Stimulated activated CD8-positive, alpha-beta memory T cell treated with anti-CD3 and anti-CD28 coated beads, Interleukin-2, amount 100 ng/mL, for 1 hour (primary cell): ENCODE measurements at places on chromosomes 2 and 18.

DNA sequence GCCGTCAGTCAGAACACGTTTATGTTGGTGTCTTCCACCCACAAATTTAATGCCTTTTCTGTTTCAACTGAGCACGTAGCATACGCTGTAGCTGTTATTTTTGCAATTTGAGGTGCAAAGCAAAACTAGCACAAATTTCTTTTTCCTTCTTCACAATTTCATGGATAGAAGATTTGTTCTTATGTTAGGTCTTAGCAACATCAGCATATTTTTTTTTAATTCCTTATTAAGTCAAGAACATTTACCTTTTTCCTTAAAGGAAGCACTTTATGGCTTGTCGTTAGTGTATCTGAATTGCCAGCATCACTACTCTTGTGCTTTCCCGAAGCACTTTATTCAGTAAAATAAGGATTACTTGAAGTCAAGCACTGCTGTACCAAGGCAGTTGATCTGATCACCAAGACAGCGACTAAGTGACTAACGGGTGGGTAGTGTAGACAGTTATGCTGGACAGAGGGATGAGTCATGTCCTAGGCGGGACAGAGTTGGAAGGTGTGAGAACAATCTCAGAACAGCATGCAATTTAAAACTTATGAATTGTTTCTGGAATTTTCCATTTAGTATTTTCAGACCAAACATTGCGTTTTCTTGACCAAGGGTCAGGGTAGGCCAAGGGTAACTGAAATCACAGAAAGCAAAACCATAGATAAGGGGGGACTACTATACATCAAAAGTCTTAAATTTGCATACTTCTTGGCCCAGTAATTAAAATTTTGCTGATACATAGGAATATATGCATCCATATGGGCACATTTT is 13.3 kb downstream of the BABAM2 start:
- DNase-seq: no peak

DNA sequence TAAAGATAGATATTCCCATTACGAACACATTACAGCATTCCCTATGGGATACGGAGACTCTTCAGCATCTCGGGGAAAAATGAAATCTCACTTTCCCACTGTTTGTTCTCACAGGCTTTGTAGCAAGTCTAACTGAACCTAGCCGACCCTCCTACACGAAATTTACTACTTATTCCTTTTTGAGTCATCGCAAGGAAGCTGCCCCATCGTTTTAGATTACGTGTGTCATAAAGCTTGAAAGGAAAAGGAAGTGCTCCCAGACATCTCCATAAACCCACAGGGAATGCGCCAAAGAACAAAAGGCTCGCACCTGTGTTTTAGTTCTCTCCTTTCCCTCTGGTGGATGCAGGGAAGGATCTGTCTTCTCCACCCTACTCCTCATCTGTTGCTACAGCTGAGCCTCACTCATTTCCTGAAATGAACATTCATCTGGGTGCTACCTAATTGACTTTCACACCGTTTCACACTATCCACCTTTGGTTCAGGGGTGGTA is 76.2 kb upstream of the STK39 start:
- DNase-seq: no peak

DNA sequence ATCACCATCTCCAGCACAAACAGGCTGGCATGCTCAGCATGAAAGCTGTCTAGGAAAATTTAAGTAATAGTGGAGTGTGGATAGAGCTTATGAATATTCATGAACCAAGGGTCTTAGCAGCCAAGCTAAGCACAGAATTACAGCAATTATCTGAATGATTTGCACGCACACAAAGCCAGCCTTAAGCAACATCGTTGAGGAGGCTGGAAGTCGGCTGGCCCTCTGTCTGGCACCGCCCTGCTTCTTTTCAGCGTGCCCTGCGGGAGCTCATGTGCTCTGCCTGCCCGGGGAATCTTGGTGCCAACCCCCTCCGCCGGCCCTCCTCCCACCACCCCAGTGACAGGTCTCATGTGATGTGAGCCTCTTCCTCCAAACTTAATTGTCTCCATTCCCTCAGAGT is 540.1 kb downstream of the CMPK2 start:
- no peak for DNase-seq

GRCh38 chr18:12011199-12011956 is 30.1 kb downstream of the IMPA2 start:
- DNase-seq: no peak

DNA sequence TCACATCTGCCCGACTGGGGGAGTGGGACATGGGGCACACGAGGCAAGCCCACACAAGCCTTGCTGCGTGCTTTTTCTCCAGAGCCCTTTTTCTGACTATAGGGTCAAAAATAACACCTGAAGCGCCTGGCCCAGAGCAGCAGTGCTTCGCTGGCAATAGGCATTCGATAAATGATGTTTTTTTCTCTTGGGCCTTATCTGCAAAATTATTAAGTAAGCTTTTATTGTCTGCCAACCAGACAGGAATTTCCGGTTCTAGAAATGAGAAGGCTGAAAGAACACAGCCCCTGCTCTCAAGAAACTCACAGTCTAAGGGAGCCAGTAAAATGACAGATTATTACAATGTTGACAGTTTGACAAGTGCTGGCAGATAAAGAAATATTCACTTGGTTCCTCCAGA is 2.7 kb upstream of the TMBIM1 start:
- DNase-seq: no peak

DNA sequence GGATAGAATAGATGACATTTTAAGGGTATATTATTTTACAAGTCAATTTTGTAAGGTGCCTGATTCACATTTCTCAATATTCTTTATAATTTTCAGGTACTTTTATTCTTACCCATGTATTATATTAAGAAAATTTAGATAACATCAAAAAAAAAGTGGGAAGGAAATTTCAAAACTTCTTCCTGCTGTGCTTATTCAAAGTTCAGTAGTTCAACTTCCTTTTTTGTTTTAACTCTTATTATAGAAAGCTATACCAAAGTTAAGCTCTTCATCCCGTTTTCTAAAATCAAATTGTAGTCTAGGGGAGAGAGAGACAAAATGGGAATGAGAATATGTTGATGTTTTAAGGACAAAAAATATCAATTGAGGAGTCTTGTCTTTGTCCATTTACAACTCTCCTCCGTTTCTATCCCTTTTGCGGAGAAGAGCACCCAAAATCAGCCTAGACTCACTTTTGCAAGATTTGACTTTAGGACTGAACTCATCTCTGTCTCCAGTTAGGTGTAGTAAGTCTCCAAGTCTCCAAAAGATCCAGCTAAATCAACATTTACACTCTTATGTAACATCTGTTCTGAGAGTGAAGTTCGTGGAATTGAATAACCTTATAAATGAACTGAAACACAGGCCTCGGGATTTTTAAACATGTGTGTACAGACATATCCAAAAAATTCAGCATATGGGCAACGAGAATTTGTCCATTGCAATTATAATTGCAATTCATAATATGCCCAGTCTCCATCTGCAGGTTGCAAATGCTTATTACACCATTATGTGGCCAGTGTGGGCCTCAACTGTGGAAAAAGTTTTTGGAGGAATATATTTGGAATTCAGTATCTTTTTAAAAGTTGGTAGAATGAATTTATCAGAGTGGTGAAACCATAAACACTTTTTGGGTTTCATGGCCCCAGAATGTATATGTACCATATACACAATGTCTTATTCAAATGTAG is 23.9 kb downstream of the FAM124B start:
- no peak for DNase-seq

DNA sequence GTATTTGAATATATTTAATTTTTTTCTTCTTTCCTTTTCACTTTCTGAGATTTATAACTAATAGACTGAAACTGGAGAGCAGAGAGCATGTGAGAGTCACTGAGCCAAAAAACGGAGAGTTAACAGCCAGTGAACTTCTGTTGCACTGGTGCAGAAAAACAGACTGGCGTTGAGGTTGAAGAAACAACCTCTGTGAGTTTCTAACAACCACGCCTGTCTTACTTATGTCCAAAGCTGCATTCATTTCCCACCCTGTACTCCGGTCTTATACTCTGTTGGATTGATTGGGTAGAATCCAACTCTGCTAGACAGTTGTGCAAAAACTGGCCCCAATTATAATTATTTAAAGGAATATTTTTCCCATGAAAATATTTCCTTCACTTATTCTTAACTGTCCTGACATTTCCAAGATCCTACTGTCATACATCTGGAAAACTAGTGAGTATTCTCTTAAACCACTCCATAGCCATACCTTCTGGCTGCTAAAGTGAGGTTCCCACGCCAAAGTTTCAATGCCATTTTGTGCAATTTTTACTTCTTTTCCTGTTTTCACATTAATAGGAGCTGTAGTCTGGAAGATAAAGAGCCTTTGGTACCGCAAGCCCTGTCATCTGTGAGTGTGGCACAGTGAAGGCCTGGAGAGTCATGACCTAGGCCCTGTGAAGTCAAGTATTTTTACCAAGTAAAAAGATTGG is 9.4 kb downstream of the CYP1B1 start:
- no peak for DNase-seq

- no peak for DNase-seq
Measured at GRCh38 chr2:8159211-8159965, 522.5 kb upstream of the ID2 start.

DNA sequence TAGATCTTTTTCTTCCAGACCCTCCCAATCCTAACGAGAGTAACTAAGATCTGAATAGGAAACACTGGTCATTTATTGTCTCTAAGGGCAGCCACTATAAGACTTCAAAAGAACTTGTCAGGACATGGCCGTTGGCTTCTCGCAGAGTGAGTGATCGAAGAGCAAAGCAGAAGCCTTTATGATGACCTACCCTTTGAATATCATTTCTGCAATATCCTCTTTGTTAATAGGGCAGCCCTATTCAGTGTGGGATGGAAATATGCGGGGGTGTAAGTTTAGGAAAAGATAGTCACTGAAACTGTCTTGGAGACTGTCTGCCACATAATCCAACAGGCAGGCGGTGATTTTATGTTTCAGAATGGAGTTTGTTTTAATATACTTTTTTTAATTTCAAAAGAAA is 70.9 kb downstream of the FBXO36 start:
- no peak for DNase-seq

DNA sequence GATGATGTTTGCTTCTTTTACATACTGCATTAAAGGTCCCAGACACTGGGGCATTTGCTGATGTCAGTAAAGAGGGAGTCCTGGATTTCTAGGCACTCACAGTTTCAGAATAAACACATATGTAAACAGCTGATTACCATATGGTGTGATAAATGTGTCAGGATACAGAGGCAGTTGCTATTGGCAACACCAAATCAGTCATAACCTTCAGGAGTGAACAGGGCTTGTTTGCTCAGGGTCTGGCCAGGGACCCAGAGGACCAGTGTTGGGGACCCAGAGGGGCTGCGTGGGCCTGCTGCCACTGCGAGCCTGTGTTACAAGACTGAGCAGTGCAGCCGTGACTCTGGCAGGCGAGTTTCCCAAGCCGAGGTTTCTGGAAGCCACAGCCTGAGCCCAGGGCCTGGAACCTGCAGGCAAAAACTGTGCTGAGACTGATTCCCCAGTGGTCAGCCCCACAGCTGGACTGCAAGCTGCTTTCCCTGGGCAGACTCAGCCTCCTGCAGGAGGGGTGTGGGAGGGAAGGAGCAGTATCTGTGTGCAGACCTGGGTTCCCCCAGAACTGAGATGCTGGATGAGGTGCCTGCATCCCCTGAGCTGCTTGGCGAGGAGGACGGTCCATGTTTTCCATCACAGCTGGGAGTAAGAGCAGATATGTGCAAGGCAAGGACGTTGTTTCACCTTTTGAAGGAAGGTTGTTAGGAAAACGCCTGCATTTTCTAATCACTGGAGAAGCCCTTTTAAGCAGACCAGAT is 23.6 kb downstream of the ASAP2 start:
- no peak for DNase-seq

GRCh38 chr2:184628051-184628450 is 29.7 kb downstream of the ZNF804A start:
- DNase-seq: no peak

- no peak for DNase-seq
Measured at GRCh38 chr2:230889911-230890601, 25.3 kb downstream of the ITM2C start.

- no peak for DNase-seq
Measured at GRCh38 chr2:120250640-120251039, 2.0 kb upstream of the RALB start.

GRCh38 chr2:99433340-99433739 is 56.5 kb downstream of the REV1 start:
- no peak for DNase-seq

DNA sequence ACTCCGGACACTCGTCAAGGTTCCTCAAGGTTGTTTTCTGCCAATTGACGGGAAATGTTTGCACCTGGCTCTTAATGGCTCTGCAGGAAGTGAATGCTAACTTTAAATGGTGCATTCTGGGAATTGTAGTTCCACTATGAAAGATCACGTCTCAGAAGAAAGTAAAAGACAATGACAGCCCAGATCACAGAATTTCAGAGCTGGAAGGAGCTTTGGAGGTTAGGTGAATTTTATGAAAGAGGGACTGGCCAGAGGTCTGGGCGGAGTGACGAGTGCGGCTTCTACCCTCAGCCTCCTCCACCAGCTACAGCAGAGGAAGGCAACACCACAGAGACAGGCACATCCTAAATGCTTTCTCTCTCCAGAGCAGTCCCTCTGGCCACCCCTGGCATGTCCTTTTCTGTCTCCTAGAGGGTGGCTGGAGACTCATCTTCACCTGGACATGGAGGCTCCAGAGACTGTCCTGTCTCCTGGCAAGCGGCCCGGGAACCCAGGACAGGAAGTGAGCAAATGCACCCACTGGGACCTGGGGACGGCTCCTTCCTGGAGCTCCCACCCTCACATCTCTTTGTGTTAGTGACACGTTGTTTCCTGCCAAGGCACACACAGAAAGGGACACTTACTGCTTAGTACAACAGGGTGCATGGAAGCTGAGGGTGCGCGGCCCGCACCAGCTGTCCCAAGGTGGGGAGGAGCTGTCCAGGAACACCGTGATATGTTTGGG is 19.4 kb downstream of the THAP4 start:
- DNase-seq: no peak

DNA sequence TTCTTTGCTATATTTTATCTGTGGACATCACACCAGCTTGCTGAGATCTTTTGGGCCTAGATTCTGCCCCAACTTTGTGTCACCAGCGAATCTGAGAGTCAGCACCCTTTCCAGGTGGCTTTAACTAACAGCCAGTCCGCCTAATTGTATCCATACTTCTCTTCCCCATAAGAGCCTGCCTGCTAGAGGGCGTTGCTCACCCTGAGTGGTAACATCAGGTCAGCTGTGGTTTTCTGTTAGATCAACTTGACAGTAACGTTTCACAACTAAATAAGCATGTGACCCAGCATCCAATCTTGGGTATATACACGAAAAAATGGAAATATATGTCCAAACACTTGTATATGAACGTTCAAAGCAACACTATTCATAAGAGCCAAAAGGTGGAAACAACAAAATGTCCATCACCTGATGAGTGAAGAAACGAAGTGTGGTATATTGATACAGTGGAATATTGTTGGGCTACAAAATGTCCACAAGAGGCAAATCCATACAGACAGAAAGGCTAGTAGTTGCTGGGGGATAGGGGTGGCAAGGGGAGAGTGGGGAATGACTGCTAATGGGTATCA is 24.9 kb downstream of the EFHD1 start:
- no peak for DNase-seq

- no peak for DNase-seq
Measured at GRCh38 chr18:59729781-59730180, 32.6 kb upstream of the CCBE1 start.
